GM12878 (cell line): ENCODE measurements at places on chromosomes 6 and 20. TPM values are rescaled to one million over a fixed set of nuclear protein-coding genes. Genes with fewer than 3 reads are reported as not detected.

Gene CAP2
- total RNA-seq: 0.15 TPM in 1 of 2 replicates, not detected in the other

DNA sequence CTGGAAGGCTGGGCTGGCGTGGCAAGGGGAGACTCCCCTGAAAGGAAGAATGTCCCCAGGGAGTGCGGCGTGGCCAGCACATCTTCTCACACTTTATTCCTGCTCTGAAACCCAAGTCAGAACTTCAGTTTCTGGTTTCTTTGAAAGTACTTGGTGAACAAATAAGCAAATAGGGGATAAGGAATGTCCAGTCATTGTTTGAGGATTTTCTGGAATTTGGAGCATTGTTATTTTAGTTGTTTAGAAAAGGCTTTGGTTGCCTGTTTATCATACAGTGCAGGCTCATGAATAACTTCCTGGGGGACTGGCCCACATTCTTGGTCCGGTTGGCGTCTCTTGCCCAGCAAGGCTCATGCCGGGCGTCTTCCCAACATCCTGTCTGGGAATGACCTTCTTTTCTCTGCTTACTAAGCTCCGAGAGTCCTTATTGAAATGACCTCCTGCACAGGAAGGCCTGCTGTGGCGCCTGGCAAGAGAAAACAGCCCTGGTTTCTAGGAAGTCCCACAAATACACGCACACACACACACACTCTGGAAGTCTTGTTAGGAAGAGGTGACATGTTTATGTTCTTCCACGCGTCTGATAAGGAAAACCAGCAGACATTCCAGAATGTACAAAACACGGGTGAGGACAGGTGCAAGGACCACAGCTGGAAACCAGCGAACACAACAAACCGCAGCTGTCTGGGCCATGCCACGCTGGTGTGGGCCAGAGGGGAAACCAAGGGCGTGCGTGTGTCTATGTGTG, 71.9 kb downstream of the TMEM170B start:
- no peak overlapping the region for H3K27ac ChIP-seq
- no peak overlapping the region for H3K4me3 ChIP-seq
- H3K36me3 ChIP-seq: no peaks in the 10 kb centered on the region
- no peaks in the 10 kb centered on the region for H3K27me3 ChIP-seq

DNA sequence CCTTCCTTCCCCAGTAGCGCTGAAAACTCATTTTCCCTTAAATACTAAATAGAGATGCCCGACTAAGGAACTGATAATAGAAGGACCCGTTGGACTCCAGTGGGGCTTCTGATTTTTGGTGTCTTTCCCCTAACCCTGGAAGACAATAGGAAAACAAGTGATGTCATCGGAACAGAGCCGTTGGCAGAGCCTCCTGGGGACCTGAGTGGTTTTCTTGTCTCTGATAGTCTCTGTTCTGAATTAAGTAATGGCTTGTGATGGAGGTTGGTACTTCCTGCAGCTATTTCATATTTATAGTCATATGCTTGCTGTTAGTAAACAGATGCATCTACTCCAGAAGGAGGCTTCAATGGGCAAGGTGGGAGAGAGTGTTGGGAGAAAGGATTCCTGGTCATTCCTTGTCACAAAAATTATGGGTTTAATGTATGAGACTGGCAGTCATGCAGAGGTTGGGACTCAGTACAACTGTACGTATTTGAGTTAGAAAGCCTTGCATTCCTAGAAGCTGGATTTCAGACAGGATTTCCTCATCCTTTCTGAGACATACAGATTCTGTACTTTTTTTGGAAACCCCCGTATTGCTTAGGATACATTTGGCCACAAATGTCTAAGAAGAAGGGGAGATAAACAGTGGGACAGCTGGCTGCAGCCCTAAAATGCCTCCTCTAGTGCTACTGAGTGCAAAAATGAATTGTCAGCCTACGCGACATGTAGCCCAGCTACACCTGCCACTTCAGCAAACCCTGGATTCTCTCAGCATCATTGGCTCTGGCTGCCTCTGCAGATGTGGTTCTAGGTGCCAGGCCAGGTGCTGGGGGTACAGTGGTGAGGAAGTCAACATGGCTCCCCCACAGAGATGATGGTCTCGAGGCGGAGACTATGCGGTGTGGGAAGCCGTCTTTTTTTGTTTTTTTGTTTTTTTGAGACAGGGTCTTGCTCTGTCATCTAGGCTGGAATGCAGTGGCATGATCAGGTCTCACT, 38.1 kb downstream of the CDS2 start:
- no peaks in the 10 kb centered on the region for H3K27me3 ChIP-seq
- no peak overlapping the region for H3K27ac ChIP-seq
- H3K4me3 ChIP-seq: no peak overlapping the region
- no peaks in the 10 kb centered on the region for H3K36me3 ChIP-seq
- peaks cover 29% of the 10 kb centered on the region for H3K4me1 ChIP-seq

DNA sequence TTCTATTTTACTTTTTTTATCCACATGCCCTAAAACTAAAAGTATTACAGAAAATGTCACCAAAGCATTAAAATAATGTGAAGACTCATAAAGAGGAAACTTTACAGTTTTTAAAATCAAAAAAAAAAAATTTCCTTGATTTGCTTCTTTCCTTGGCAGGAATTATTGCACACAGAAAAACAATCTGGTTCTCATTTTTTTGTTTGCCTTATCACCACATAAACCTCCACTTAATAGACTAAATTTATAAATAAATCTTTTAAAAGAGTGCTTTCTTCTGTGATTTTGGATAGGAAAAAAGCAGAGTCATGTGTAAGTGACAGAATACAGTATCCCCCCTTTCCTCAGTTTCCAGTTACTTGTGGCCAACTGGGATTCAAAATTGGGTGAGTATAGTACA, 695.1 kb upstream of the CITED2 start:
- DNase-seq: no peak
- H3K27ac ChIP-seq: no peak overlapping the region
- H3K27me3 ChIP-seq: no peaks in the 10 kb centered on the region
- H3K4me1 ChIP-seq: no peaks in the 10 kb centered on the region

Gene PTCHD4
- total RNA-seq: 0.05 TPM in 1 of 2 replicates, not detected in the other

Gene POM121L2
- not detected in 2 replicates for total RNA-seq

GRCh38 chr6:47651505-47651944, 46.9 kb upstream of the ADGRF4 start:
- H3K4me3 ChIP-seq: no peak overlapping the region
- H3K36me3 ChIP-seq: no peaks in the 10 kb centered on the region
- no peaks in the 10 kb centered on the region for H3K27me3 ChIP-seq
- H3K27ac ChIP-seq: no peak overlapping the region
- DNase-seq: no peak

DNA sequence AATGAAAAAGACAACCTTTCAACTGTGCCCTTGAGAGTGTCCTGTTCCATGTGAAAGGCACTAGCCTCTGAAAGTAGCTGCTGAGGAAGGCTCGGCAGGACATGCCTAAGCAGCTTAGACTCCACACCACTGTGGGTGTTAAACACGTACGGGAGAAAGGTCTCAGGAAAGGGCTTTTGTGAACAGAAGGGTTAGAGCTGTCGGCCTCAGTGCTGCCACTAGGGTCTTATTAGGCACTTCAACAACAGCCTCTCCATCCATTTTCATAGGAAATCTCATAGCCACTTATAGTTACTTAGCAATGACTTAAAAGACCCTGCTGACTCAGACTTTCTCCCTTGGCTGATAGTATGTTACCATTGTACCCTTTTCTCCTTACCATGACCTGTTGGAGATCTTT, 662.8 kb downstream of the TBC1D32 start:
- no peaks in the 10 kb centered on the region for H3K27me3 ChIP-seq
- H3K4me3 ChIP-seq: no peak overlapping the region
- no peak for DNase-seq
- no peak overlapping the region for H3K27ac ChIP-seq

DNA sequence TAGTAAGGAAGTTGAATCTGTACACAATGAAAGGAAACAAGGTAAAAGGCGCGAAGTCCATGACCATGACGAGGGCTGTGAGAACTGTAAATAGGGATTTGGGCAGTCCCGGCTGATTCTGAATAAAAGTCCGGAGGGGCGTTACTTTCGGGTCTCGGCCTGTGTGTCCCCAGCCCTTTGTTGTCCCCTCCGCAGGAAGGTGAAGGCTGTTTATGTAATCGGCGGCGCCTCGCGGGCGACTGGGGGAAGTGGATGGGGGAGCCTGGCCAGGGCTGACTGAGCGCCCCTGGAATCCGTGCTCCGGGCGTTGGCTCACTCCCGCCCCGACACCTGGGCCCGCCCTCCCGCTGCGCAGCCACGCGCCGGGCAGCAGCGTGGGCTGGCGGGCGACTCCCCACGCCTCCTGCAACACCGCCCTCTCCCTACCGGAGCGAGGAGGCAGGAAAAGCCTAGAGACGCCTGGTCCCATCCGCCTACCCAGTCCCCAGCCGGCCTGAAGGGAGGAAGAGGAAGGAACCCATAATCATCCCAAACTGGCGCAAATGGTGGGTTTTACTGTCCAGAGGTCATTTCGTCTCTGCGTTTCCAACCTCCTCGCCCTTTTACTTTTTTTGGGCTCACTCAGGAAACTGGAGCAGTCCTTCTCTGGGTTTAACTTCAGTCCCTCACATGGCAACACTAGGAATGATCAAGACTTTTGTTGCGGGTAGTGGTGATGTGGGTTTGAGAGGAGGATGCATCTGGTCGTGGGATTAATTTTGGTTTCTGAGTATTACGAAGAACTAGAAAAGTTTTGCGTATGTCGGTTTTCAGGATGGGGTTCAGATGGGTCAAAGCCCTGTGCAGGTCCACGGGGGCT, 12.1 kb downstream of the TRIM31 start:
- no peak overlapping the region for H3K4me3 ChIP-seq
- no peaks in the 10 kb centered on the region for H3K36me3 ChIP-seq
- H3K27ac ChIP-seq: no peak overlapping the region
- DNase-seq: no peak
- H3K27me3 ChIP-seq: peaks cover 27% of the 10 kb centered on the region

GRCh38 chr6:165321555-165322145, 12.2 kb upstream of the C6orf118 start:
- no peak for DNase-seq
- H3K36me3 ChIP-seq: no peaks in the 10 kb centered on the region
- H3K27me3 ChIP-seq: no peaks in the 10 kb centered on the region
- no peaks in the 10 kb centered on the region for H3K4me1 ChIP-seq
- H3K4me3 ChIP-seq: no peak overlapping the region

DNA sequence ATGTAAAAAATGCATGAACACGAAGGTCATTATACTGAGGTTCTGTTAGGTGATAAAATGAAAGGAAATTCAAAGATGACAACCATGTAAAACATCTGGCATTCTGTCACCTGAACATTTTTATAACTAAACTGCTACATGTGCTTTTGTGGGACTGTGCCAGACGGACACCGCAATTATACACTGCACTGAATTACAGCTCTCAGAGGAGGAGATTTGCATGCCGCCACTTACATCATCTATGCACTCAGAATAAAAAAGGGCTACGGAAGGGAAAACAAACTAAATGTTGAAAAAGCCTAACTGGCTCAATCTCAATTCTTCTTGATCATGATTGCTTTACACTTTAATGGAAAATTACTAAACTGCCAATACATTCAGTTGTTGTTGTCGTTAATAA, 614.0 kb upstream of the EYS start:
- no peaks in the 10 kb centered on the region for H3K36me3 ChIP-seq
- H3K27me3 ChIP-seq: no peaks in the 10 kb centered on the region
- no peak overlapping the region for H3K4me3 ChIP-seq
- H3K27ac ChIP-seq: no peak overlapping the region
- DNase-seq: no peak

- H3K36me3 ChIP-seq: no peaks in the 10 kb centered on the region
- no peak overlapping the region for H3K27ac ChIP-seq
- no peak overlapping the region for H3K4me3 ChIP-seq
- no peaks in the 10 kb centered on the region for H3K27me3 ChIP-seq
- H3K4me1 ChIP-seq: peaks cover 32% of the 10 kb centered on the region
Measured at GRCh38 chr20:33600981-33601380, 61.1 kb upstream of the C20orf144 start.

DNA sequence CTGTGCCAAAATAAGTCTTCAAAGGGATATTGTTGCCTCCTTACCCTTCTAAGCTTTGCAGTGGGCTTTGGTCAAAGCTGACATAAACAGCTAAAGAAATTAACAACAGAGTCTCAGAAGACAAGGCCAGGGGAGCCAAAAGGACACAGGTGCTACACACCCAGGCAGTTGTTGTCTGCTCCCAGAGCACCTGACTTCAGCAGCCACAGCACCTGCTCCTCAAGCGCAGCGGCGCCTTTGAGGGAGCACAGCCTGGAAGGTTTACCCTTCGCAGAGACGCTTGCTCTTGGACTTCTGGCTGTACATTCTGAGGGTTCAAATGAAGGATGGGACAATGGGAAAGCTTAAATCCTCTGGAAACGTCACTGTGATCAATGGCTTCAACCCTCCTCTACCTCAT, 16.6 kb downstream of the B4GALT5 start:
- no peaks in the 10 kb centered on the region; the same call in 1 of the 2 replicates for H3K36me3 ChIP-seq
- no peak for DNase-seq
- H3K27ac ChIP-seq: no peak overlapping the region
- H3K4me3 ChIP-seq: no peak overlapping the region

- H3K27me3 ChIP-seq: no peaks in the 10 kb centered on the region
- H3K27ac ChIP-seq: no peak overlapping the region
- DNase-seq: no peak
- H3K4me1 ChIP-seq: peaks cover 23% of the 10 kb centered on the region
- H3K4me3 ChIP-seq: no peak overlapping the region
- no peaks in the 10 kb centered on the region for H3K36me3 ChIP-seq
Measured at GRCh38 chr20:25356271-25356933, 34.2 kb downstream of the ABHD12 start.

DNA sequence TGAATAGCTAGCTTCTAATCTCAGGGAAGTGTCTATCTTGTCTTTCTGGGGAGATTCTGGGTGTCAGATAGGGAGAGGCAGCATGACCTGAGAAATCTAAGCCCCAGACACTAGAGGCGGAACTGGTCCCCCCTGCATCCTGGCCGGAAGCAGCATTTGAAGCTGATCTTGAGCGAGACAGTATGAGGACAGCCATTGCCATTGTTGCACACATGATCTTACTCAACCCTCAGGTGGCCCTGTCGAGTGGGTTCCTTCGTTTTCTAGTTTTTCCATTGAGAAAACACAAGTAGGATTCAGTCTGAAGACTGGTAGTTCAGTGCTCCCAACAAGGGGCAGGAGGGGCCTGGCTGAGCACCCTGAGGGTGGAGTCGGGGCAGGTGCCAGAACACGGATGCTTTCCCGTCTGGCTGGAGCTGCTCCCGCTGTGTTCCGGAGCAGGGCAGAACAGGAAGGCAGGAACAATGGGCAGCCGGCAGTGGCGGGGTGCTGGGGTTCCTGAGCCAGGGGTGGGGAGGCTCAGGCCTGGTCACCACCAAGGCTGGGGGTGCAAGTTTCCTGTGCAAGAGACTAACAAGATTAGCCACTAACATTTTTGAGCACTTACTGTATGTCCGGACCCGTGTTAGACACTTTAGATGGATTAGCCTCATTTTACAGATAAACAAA, 7.9 kb upstream of the SDCBP2 start:
- no peak for DNase-seq
- H3K27ac ChIP-seq: no peak overlapping the region
- H3K36me3 ChIP-seq: no peaks in the 10 kb centered on the region; the same call in 1 of the 2 replicates
- peaks cover 5% of the 10 kb centered on the region for H3K4me1 ChIP-seq
